Stimulated activated CD4-positive, alpha-beta T cell treated with anti-CD3 and anti-CD28 coated beads, Interleukin-1b, Interleukin-23, amount 100 ng/mL, for 4 hours (primary cell): ENCODE measurements at places on chromosomes 3 and 15.

- no peak for DNase-seq
These were observed 57.1 kb upstream of the FXR1 start for GRCh38 chr3:180855364-180855763.

GRCh38 chr3:131705099-131705498 lies 202.3 kb upstream of the MRPL3 start:
- no peak for DNase-seq

- peak; percentile 44 for DNase-seq
These were observed at the start of gene ADPRH for GRCh38 chr3:119579366-119580066. TSS of gene ADPRH (plus strand) at chr3:119579492. CDS start at chr3:119582170, 2,678 bp downstream.

- no peak for DNase-seq
These were observed 56.3 kb upstream of the MRPS22 start for GRCh38 chr3:139287557-139287956.

DNA sequence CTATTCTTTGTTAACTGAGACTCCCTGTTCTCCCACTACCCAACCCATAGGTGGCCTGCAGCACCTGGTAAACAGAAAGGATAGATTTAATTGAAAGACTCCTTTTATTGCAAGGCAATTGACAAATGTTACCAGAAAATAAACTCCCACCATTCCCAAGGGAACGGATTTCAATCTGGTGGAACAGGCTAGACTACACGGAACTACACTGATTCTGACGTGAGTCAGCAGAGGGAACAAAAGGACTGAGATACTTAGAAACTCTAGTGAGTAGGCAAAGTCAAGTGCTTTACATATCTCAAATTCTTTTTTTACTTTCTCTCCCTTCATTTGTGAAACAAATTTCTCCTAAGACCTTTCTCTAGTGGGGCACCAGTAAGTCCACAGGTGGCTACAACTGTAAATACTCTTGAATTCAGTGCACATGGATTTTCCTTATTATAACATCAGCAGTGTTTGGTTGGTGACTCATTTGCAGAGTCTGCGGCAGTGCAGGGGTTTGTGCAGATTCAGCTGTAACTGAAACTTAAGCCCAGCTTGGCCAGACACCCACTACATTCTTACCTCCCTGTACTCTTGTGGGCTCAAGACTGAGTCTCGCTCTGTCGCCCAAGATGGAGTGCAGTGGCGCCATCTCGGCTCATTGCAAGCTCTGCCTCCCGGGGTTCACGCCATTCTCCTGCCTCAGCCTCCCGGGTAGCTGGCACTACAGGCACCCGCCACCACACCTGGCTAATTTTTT lies 34.3 kb upstream of the PLSCR2 start:
- no peak for DNase-seq

GRCh38 chr15:87349181-87349580 lies 907.4 kb downstream of the NTRK3 start:
- DNase-seq = no peak

DNA sequence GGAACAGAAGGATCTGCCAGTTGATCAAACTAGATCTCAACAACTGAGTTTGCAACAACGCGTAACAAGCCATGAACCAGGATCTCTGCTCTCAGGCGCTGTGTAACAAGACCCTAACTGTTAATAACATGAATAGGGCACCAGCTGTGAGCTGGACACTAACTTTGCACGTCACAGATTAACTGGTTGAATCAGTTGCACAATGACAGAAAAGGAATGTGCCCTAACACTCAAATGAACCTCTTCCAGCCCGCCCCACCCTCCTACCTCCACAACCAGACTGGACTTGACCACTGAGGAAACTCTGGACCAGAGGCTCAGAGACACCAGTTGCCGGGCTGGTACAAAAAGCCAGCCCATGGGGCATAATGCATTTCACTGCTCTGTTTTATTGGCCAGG lies 34.3 kb downstream of the MCF2L2 start:
- DNase-seq = no peak

DNA sequence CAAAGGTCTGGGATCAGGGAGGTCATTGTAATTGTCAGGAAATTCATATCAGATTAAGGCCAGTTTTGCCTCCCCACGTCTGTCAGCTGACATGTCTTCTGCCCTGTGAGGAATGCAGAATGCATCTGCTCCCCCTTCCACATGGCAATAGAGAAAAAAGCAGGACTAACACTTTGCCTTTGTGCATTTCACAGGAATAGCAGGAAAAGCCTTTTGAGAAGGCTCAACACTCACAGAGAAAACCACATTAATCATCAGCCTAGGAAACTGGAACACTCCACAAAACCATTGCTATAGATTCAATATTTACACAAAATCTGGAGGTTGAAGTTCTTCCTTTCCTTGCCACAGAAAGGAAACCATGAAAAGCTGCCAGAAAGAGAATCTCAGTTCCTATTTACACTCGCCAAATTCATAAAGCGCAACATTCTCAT lies 165.2 kb upstream of the HES1 start:
- no peak for DNase-seq

DNA sequence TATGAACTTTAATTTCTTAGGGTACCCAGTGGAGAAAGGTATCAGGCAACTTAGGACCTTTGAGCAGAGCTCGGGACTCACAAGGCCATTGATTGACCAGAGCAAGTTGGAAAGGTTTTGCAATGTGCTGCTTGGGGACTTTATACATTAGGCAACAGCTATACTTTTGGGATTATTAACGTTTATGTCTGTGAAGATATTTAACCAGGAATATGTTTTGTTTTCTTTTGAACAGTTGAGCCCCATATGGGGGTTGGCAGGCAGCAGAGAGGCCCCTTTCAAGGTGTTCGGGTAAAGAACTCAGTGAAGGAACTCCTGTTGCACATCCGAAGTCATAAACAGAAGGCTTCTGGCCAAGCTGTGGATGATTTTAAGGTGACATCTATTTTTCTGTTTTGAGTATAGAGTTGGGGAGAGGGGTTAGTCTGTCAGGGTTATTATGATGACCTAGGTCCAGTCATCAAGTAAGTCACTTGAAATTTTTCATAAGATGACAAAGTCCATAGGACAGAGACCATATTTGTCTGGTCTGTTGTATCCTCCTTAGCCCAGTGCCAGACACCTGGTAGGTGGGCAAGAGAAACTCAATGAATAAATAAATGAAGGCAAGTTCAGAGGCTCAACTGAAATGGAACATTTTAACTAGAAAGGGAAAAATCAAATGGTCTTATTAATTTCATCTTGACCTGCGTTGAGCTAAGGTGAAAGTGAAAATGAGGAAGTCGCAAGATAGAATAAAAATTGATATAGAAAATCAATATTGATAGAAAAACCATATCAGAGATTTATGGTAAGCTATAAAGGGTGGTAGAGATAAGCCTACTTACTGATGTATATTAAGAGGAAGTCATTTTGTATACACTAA lies 2.8 kb downstream of the NFKBIZ start:
- DNase-seq = no peak

DNA sequence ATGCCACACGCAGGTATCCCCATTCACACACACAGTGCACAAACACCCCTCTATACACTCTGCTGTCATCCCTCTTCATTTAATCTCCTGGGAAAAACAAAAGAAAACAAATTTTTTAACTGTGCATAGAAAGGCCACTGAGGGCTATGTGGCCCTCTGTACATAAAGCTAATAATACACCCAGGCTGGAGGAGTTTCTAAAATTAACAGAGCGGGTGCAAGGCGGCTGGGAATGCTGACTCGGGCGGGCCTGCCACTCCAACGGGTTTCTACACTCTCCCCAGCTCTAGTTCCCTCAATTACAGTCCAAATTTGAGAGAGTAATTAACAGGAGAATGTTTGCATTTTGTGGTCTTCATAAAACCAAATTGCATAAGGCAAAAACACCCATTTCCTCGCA lies 23.1 kb downstream of the HCN4 start:
- DNase-seq = no peak
